ENCODE measurements at places on chromosomes 13 and 19.

- DNase-seq, result peak; percentile 57
Observed at GRCh38 chr19:38386971-38387549, 774 bp downstream of the GGN start.

DNA sequence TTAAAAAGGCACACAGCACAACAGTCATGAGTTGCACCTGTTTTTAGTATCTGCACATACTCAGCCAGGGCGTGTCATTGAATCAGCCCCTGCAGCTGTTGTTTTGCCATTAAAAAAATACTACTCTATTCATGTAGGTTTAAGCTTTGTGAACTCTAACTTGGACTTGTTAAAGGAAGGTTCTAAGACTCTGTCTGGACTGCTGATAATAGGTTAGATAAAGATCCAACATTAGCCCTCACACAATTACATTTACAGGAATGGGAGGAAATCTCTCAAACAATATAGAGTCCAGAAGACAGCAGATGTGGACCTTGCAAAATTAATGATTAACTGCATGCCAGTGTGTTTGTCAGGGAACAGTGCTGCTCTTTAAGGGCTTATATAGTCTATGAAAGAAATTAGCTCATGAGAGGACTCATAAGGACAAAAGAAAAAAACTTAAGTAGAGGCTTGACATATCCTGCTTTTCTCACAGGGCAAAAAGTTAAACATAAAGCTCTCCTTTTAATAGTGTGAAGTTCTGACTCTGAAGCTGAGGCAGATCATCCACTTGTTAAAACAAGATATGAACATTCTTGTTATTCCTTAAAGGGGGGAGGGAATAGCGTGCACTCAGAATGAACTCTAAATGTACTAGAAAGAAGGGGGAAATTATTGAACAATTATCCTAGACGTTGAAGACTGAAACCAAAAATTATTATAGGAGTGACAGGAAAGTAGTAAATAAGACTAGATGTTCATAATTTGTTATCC lies 243.6 kb downstream of the NDFIP2 start:
- DNase-seq, result no peak

DNA sequence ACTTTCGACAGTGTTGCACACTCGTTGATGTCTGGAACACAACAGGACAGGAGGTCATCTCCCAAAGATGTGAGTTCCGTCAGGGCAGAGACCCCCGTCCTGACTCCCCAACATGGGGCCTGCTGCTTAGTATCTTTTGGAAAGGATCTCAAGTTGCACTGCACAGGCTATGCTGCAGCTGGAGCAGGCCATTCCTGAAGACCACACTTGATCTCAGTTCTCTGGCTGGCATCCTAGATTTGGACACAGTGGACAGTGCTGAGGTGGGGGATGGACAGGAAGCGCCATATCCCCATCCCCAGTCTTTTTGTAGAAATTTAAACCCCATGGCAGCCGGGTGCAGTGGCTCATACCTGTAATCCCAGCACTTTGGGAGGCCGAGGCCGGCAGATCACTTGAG lies 5.9 kb downstream of the ADGRE2 start:
- no peak for DNase-seq

DNA sequence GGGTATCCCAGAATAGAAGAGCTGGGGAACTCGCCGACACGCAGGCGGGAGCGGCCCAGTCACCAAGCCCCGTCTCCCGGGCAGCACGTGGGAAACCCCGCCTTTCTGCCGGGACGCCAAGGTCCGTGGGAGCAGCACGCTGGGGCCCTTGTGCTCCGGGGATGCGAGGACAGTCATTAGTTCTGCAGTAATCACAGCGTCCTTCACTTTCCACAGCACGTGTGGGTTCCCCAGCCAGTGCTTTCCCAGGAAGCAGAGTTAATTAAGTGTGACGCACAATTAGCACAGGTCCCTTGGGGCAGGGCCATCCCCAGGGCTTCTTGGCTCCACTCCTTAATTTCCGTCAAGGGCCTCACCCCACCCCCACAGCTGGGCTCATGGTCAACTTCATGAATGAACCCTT lies 64.3 kb upstream of the C13orf46 start:
- no peak for DNase-seq

GRCh38 chr13:30739761-30740642 lies 4.7 kb downstream of the ALOX5AP start:
- peak; percentile 80 for DNase-seq

DNA sequence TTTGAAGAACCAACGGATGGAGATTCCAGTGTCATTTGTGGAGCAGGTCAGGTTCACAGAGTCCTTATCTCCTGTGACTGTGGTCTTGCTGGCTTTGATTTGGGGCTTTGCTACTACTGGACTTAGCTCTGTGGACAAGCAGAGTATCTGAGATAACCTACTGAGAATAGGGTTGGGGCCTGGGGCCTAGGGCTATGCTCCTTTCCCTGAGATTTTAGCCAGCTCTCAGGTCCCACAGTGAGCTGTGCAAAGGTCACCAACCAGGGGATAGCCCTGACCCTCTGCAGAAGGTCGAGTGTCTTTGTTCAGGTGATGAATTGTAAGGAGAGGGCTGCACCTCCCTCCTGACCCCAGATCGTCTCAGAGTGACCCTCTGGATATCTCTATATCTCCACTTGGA lies 9.2 kb downstream of the CEACAM1 start:
- no peak for DNase-seq

GRCh38 chr19:3369337-3370213 lies 3.2 kb downstream of the NFIC start:
- peak; percentile 84 for DNase-seq

DNA sequence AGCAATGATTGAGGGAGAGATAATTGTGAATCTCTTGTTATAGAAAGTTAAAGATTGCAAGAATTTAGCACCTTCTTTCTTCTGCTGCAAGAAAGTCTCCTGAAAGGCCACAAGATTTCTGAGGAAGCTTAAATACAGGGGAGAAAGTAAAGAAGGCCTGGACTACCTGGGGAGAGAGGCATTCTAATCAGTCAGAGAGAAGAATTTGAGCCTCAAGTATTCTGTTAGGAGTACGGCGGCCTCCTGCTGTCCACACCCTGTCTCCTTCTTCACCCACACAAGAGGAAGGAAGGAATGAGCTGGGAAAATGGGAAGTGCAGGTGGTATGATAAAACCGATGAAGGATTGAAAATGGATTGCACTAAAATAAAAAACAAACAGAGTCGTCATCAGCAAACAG lies 474.7 kb downstream of the DIAPH3 start:
- DNase-seq, result no peak

DNA sequence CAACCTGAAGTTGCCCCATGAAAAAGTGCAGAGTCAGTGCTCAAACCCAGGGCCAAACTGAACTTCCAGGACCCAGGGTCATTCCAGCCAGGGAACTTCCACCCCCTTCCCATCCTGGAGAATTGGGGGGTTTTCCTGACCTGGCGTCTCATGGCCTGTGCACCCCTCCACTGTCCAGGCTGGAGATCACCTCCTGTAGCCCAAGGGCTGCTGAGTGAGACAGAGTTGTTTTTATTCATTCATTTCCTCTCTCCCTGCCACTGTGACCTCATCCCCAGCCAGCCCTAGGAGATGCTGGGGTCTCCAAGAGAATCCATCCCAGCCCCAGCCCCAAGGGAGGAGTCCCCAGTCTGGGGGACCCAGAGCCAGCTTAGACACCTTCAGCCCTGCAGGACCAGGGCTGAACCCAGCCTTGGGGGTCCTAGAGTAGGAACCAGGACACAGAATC lies 4.2 kb downstream of the FCHO1 start:
- DNase-seq, result no peak
